H7 (cell line): ENCODE measurements at places on chromosomes 12 and 14.

DNA sequence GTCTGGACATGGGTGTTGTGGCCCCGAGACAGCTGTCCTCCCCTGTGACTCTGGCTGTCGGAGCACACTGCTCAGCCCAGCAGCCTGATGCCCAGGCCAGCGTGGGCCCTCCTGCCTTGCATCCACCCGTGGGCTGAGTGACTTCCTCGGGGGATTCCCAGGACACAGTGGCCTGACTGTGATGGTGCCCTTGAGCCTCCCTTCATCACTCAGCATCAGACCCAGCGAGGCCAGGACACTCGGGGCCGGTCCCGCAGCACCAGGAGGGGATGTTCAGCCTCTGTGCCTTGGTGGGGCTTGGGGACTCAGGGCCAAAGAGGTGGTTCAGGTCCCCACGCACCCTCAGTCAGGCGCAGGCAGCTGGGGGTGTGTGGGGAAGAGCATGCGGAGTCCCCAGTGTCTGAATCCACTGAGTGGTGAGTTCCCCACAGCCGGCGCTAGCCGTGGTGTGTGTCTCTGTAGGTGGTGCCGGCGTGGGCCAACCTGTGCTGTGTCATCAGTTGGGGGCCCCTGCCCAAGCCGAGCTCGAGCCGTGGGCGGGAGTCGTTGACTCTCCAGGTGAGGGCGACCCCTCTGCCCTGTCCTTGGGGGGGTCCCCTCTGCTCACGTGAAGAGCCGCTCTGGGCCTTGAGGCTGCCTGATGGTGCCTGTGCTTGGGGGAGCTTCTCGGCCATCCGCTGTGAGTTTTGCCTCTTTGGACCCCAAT, 185.8 kb downstream of the ADGRD1 start:
- no peak for DNase-seq

GRCh38 chr12:111607239-111607638, 8.1 kb upstream of the ATXN2 start:
- peak; percentile 28 for DNase-seq

GRCh38 chr12:123801573-123802178, 39.6 kb downstream of the DNAH10 start:
- DNase-seq, result no peak

DNA sequence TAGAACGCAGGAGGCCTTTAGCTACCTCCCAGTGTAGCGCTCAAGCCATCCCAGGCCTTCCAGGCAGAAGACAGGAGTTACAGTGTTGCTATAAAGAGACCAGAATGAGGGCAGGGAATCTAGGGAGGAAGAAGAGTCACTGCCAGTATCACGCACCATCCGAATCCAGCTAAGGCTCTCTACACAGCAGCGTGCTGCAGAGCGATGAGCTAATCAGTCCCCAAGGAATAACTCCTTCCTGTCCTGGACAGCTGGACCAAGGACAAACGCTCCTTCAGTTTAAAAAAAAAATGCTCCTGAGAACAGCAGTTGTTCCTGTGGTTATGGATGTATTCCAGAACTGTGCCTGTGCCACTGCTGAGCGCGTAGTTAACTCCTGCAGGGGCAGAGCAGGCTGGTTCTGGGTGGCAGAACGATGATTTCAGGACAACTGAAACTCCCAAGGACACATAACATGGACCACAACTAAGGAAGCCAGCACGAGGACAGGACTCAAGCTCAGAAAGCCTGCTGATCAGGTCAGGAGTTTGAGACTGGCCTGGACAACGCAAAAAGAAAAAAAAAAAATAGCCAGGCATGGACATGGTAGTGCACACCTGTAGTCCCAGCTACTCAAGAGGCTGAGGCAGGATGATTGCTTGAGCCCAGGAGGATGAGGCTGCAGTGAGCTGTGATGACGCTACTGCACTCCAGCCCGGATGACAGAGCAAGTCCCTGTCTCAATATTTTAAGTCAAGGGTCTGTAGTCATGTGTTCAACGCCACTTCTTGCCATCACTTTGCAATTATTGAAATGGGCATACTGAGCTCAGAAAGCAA, 2.6 kb downstream of the IFFO1 start:
- DNase-seq, result no peak

GRCh38 chr14:65745396-65746190, 333.1 kb downstream of the FUT8 start:
- DNase-seq, result no peak

GRCh38 chr12:84361651-84362551, 550.7 kb downstream of the SLC6A15 start:
- DNase-seq, result peak; percentile 4

GRCh38 chr14:104360501-104360900, 219.1 kb upstream of the C14orf180 start:
- DNase-seq, result peak; percentile 43

DNA sequence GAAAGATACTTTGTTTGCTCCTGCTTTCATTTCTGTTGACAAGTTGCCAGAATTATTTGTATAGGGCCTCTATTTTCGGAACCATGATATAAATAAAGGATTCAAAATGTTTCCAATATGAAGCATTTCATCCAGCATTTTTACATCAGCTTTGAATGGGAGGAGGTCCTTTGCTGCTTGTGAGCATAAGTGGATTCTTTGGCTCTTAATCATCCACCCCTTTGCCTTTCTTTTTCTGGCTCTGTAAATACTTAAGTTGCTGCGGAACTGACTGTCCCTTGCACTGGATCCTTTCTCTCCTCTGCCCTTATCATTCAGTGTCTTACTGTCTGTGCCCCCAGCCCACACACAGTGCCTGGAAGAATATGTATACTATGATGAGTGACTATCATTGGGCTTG, 357.3 kb upstream of the RGS6 start:
- DNase-seq, result no peak

DNA sequence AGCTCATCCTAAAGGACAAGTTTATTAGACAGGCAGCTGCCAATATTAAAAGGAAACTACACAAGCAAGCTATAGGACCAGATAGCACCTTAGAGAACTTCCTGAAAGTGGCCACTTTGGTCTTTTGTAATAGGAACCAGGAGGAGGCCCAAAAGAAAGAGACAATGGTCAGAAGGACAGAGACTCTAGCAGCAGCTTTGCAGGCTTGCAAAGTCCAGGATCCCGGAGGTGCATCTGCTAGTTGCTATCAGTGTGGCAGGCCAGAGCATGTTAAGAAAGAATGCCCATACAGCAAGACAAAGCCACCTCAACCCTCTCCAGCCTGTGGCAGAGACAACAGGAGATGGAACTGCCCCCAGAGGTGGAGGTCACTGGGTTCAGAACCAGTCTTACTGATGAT, 23.4 kb downstream of the APOBEC1 start:
- DNase-seq, result no peak

DNA sequence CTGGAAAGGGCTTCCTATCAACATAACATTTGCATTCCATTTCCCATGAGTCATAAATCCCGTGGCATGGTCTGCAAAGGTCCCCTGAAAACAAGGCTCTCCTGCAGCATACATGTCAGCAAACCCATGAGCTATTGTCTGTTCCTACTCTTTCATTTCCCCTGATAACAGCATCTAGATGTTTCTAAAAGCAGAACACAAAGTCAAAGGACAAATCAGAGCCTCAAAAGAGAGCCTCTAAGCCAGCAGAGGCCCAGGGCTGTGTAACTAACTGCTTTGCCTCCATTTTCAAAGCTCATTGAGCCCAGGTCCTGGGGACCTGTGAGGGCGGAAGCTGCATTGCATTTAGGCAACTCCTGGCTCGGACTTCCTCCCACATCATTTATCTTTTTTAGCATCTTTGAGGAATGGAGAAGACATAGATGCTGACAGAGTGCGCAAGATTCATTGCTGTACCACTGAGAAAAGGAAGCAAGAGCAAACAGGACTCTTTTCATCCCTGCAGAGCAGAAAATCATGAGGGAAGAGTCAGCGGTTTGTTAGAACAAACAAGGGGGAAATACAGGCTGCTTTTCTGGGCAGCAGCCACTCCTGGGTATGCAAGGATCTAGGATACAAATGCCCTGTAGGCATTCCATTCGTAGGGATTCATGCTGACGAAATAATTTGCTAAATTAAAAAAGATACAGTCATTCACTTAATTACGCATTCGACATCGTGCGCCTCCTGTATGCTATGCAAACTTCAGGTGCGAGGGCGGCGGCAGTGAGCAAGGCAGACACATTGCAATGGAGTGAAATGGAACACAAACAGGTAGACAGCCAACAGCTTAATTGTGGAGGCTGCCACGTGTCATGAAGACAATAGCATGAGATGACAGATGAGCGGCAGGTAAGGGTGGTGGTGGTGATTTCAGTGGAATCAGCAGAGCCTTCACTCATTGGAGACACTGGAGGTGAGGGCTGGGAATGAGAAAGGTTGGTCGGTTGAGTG, 131.0 kb downstream of the TMEM132D start:
- no peak for DNase-seq
